ENCODE measurements at places on chromosomes 13 and 19.

GRCh38 chr13:83819611-83820010 is 62.7 kb downstream of the SLITRK1 start:
- peak; percentile 29 for DNase-seq

DNA sequence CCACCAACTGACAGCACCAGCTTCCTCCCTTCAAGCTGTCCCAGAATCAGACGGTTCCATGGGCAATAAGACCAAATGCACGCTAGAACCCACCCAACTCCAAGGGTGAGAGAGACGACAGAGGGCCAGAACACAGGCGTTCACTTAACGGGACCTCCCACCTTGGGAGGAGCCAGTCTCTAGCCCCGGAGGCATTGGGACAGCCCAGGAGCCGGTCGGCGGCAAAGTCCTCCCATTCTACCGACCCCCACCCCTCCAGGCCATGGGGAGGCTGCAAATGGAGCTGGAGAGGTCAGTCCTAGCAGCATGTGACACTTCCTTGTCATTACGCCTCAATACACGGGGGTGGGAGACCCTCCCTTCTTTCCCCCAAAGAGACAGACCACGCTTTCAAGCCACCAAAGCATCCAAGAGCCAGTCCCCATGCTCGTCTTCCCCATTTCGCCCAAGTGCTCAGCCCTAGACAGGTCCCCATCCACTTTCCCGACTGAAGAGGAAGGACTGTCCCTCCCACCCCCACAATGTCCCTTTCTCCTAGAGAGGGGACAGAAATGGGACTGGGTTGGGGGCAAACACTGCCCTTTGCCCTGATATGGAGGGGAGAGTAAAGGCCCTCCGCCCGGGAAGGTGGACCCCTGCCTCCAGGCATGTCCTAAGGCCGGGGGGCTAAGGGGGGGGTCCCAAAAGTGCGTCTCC is 964 bp downstream of the KHSRP start:
- peak; percentile 70 for DNase-seq

- peak; percentile 86 for DNase-seq
These were observed 121.0 kb downstream of the COG6 start for GRCh38 chr13:39776439-39776838.

GRCh38 chr19:29893606-29894284 is 48.3 kb upstream of the URI1 start:
- DNase-seq: no peak

GRCh38 chr13:74707291-74707690 is 573.1 kb upstream of the KLF12 start:
- no peak for DNase-seq

- no peak for DNase-seq
These were observed 42.5 kb downstream of the RAB20 start for GRCh38 chr13:110519046-110519445.

DNA sequence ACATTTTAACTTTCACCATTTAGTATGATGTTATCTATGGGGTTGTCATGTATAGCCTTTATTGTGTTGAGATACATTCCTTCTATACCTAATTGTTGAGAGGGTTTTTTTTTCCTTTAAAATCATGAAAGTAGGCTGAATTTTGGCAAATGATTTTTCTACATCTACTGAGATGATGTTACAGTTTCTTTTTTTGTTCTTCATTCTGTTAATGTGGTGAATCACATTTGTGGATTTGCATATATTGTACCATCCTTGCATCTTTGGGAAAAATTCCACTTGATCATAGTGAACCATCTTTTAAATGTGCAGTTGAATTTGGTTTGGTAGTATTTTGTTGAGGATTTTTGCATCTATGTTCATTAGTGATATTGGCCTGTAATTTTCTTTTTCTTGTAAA is 29.2 kb downstream of the CCNA1 start:
- DNase-seq: no peak

DNA sequence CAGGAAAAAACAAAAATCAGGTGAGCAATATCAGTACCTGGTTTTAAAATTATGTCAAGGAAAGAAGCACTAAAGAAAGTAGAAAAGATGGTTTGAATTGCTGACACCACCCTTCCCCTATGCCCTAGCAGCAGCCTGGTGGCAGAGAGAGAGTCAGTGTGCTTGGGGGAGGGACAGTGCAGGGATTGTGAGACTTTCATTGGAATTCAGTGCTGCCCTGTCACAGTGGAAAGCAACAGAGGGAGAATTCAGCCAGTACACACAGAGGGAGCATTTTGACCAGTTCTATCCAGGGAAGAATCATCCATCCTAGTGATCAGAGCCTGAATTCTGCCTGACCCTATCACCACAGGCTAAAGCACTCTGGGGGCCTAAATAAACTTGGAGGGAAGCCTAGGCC is 222.4 kb upstream of the PCDH17 start:
- no peak for DNase-seq

DNA sequence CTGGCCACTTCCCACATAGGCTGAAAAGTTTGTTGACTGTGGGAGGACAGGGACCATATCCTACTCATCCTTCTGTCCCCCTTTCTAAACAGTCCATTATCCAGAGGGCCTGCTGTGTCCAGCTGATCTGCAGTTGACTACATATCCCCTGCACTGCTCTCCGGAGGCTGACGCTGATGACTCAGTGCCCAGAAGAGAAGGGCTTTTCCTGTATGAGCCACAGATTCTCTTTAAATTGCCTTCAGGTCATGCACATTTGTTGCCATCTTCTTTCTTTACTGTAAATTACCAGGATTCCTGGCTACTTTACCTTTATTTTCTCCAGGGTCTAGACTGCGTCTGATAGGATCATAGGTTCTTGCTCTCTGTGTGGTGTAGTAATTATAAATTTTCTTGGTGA is 125.2 kb downstream of the LACC1 start:
- DNase-seq: peak; percentile 76

DNA sequence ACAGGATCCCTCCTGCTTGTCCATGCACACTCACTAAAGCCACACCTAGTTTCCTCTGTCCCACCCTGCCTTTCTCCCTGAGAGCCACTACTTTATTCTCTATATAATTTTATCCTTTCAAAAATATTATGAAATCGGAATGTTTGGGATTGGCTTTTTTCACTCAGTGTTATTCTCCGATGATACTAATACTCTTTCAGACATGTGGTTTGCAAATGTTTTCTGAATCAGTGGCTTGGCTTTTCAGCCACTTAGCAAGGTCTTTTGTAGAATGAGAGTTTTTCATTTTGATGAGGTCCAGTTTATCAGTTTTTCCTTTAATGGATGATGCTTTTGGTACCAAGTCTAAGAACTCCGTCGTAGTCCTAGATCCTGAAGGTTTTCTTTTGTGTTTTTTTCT is 11.6 kb downstream of the SPATA13 start:
- no peak for DNase-seq

DNA sequence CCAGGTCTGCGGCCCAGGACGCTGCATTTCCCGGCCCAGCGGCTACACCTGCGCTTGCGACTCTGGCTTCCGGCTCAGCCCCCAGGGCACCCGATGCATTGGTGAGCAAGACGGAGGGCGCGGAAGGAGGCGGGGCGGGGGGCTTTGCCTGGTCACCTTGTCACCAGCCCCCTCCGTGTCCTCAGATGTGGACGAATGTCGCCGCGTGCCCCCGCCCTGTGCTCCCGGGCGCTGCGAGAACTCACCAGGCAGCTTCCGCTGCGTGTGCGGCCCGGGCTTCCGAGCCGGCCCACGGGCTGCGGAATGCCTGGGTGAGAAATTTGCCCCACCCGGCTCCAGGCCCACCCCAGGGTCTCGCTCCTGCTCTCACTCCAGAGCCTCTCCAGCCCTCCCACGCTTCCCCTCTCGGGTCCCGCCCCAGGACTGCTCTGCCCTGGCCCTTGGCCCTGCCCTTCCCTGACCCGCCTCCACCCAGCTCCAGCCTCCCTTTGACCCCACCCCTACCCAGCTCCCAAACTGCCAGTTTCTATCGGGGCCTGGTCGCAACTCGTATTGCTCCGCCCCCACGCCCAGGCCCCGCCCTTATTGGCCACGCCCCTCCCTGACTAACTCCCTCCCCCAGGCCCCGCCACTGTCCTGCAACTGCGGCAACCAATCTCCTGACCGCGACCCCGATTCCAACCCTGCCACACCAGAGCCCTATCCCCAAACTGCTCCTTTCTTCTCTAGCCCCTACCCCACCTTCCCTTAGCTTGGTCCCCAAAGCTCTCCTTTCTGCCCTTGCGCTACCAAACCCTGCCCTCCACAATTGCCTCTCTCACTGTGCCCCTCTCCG is 8.6 kb downstream of the LTBP4 start:
- DNase-seq: peak; percentile 74

DNA sequence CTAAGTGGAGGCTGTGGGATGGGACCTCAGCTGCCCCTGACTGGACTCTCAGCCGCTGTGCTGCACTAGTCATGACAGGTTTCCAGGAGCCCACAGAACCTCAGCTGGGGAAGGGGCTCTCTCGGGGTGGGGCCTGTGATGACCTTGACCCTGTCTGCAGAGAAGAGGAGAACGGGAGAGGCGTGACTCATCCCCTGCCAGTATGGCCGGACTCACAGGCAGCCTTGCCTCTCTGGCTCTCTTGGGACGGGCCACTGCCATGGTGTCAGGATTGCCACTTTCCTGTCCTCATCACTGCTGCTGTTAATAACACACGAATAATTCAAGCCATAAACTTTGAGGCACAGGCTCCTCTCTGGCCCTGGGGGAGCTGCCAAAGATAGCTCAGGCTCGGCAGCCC is 295.3 kb downstream of the UQCRFS1 start:
- DNase-seq: no peak

DNA sequence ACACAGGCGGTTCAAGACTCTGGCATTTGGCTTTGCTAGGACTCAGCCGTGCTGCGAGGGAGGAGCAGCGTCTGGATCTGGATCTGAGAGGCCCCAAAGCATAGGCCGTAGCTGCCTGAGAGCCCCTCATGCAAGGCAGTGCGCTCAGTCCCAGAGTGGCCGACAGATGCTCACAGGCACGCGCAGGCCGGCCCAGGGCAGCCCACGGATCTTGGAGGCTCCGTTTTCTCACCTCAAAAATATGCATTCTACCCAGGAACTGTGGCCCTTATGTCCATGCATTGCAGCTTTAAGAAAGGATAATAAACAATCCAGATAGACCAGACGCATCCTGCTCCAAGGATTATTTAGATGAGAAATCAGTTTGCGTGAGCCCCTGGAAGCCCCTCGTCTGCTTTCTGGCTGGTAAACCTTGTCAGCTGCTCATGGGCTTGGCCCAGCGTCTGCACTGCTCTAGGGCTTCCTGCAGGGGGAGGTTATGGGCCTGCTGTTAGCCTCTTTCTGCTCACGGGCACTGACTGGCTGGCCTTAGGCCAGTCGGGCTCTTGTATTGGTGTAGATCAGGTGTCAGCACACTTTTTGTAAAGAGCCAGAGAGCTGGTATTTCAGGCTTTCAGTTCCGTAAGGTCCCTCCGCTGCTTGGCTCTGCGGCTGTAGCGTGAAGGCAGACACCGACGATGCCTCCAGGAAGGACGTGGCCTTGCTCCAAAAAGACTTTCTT is 24.2 kb downstream of the TEX29 start:
- peak; percentile 76 for DNase-seq

DNA sequence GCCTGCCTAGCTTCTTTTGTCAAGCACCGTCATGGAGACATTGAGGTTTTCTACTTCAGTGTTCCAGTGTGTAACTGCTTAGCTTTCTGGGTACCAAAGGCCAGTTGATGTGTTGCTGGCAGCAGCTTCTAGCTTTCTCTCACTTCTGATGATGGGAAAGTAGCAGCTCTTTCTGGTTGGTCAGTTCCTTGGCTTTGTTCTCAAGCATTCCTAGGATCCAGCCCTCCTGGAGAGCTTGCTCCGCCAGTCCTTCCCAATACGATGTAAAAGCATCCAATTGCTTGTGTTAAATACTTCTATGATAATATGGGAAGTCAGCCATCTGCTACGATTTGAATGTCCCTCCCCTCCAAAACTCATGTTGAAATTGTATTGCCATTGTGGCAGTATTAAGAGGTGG is 182.8 kb downstream of the UGGT2 start:
- no peak for DNase-seq

DNA sequence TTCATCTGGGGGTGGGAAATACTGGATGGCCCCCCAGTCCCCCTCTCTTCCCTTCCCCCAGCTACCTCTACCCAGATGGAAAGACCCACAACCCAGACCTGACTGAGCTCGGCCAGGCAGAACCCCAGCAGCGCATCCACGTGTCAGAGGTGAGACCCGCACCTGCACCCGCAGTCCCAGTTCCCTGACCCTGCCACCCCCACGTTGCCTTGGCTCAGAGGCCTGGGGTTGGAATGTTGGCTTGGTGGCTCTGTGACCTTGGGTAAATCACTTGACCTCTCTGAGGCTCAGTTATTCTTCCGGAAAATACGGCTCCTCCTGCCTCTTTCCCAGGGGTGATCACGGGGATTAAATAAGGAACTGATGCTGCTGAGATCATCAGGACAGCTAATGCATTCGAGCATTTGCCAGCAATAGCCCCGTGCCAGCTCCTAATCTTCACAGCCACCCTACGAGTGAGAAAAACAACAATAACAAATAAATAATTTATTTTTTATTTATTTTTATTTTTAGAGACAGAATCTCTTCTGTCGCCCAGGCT is 12.3 kb downstream of the CBLC start:
- no peak for DNase-seq

DNA sequence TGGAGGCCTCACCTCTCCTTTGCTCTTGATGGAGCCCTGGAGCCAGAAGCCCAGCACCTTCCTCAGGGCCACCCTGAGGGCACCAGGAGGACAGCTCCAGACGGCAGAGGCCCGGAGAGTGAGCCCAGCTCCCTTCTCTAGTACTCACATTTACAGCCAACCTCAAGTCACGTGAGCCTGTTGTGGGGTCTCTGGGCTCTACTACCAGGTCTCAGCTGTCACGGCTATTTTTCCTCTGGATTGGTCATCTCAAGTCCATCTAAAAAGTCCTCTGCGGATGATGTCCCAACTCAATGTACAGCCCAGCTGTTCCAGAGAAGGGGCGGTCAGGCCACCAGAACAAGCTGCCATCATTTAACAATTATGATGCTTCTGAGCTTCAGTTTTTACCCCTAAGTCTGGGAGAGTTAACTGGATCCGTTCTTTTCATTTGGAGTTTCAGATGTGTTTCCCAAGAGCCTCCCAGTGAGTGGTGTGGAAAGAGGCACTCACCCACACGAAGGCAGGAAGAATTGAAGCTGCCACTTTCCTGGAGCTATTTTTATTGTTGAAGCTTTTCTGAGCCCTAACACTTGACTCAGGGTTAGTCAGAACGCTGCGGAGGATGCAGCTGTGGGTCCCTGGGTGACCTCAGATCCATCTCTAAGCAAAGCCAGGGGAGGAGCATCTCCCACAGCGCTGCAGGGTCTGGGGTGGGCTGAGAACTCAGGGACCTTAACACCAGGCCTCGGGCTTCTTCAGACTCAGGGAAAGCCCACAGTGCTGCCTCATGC is 143.5 kb upstream of the UBL3 start:
- DNase-seq: peak; percentile 85

GRCh38 chr13:99528547-99528946 is 27.3 kb downstream of the TM9SF2 start:
- no peak for DNase-seq

DNA sequence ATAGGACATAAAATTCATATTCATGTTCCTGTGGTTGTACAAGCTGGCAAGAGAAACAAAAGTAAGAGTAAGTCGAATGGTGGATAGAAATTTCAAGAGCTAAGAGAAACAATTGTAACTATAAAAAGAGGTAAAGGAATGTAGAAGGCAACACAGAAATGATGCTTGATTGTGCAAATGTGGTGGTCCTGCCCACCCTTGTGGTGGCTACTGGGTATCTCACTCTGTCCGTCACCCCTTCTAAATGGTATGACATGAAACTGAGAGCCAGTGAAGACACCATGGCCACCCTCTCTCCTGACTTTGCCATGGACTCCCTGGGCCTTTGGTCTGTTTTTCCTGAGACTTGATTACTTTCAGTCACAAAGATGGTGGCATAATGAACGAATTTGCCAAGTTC is 925.9 kb upstream of the SLITRK6 start:
- no peak for DNase-seq
